ENCODE measurements at places on chromosomes 5 and 9.

DNA sequence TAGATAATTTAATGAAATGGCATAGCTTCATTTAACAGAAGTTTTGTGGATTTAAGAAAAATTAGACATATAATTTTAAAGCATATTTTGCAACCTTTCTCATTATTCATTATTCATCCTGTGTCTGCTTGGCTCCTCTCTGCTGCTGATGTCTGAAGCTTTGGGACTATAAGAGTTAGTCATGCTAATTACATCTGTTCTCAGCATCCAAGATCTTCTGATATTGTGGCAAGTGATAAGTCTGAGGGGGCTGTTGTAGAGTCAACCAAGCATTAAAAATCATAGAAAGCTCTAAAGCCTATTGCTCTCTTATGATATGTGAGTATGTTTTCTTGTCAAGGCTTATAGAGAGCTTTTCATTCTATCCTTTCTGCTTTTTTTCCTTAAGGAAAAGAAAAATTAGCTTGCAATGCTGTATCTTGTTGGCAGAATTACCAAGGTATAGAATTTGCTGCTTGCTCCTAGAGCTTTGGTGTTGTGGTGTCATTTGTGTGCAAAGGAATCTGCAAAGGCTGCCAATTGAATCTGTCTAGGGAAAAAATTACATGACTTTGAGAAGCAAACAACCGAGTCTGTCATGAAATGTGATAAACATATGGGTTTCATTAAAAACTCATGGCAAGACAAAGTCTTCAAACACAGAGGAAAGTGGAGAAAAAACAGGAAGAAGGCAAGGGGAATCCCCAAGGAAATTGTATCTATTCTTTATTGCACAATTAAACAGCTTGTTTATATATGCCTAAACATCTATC, 156.1 kb upstream of the DAB2 start:
- DNase-seq, result no peak

GRCh38 chr5:100755435-100755834, 147.6 kb downstream of the ST8SIA4 start:
- no peak for DNase-seq

- no peak for DNase-seq
Observed at GRCh38 chr9:84513979-84514378, 155.6 kb upstream of the NTRK2 start.

DNA sequence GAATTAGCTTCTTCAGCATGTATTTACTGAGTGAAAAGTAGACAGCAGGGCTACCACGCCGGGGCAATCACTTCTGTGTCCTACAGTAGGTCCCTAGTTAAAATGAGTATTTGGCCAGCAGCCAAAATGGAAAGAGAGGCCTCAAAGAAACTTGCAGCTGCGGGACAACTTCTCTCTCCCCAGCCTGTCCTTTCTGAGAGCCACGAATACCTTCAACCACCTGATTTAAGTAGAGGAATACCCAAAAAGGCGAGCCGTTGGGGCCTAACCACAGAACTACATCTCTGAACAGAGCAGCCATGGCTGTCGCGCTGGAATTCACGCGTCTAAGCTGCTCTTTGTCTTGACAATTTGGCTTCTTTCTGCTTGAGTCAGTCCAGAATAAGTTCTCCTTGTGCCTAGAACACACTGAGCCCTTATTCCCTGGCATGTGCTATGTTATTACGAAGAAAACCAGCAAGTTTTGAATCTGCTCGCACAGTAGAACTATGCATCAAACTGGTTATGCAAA, 43.8 kb upstream of the GOLPH3 start:
- no peak for DNase-seq

DNA sequence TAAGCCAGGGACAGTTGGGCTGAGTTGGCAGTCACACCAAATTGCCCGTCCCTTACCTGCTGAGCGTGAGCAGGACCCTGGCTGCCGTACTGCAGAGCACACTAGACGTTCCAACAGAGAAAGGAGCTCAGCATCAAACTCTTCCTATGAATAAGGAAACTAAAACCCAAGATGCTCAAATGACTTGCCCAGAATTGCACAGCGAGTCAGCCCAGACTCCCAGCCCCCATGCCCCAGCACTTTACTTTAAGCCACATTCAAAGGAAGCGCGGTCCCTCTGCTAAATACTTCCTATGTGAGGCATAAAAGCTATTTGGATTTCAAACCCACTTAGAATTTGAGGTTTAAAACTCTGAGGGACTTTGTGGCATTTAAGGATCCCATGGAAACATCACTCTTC, 23.9 kb downstream of the PAX5 start:
- no peak for DNase-seq

All from stimulated activated CD8-positive, alpha-beta memory T cell treated with anti-CD3 and anti-CD28 coated beads, Interleukin-7, amount 100 ng/mL, for 48 hours (primary cell).